ENCODE measurements at places on chromosomes 4 and X. TPM values are rescaled to one million over a fixed set of nuclear protein-coding genes. Genes with fewer than 3 reads are reported as not detected.

DNA sequence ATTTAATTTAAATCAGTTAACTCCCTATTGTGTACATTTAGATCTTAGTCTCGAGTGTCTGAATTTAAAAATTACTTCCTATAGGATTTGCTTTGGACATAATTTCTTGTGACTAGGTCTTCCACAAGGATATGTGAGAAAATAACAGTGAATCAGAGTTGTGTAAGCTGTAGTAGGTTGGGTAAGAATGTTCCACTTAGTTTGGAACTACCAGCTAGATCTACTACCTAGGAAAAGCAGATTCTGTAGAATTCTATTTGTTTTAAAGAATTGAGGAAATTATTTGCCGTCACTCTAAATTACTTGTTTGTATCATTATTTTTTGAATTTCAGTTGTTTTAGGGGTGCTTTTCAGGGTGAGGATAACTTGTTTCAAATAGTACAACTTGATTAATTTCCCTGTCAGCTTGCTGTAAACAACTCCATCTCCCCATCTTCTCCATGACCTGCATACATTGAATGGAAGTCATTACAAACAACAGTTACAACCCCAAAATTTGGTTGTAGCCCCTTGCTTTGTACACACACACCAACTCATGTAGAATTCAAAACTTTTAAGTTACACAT, 1.3 kb downstream of the MTHFD2L start:
- peaks cover 6% of the 10 kb centered on the region for H3K4me1 ChIP-seq
- peak overlapping the region; percentile 68 for H3K4me3 ChIP-seq
- H3K27me3 ChIP-seq: no peaks in the 10 kb centered on the region

DNA sequence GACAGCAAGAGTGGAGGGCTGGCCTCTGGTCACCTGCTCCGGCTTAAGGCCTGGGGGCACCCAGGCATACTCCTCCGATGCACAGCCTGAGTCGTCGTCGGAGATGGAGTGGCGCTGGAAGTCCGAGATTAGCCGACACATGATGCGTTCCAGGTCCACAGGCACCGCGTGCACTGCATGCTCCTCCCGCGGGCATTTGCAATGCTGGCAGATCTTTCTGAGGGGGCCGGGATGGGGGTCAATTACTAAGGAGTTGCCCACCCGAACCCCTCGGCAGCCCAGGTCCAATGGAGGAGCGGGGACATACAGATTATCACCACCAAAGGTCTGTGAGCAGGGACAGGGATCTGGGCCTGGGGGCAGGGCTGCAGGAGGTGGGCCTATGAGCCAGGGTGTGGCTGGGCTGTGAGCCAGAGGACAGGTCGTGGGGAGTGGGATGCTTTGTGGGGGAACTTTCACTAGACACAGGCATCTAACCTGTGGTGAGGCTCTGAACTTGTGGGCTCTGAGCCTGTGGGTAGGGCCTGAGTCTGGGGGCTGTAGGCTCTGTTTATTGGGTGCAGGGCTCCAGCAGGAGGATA, 2.4 kb downstream of the PRICKLE3 start:
- DNase-seq: no peak
- no peaks in the 10 kb centered on the region for H3K27me3 ChIP-seq
- peaks cover 28% of the 10 kb centered on the region for H3K36me3 ChIP-seq
- H3K4me3 ChIP-seq: no peak overlapping the region

GRCh38 chrX:68940601-68941000, 111.8 kb downstream of the EFNB1 start:
- no peaks in the 10 kb centered on the region for H3K36me3 ChIP-seq
- no peak overlapping the region for H3K27ac ChIP-seq
- no peaks in the 10 kb centered on the region for H3K4me1 ChIP-seq
- no peak overlapping the region for H3K4me3 ChIP-seq

DNA sequence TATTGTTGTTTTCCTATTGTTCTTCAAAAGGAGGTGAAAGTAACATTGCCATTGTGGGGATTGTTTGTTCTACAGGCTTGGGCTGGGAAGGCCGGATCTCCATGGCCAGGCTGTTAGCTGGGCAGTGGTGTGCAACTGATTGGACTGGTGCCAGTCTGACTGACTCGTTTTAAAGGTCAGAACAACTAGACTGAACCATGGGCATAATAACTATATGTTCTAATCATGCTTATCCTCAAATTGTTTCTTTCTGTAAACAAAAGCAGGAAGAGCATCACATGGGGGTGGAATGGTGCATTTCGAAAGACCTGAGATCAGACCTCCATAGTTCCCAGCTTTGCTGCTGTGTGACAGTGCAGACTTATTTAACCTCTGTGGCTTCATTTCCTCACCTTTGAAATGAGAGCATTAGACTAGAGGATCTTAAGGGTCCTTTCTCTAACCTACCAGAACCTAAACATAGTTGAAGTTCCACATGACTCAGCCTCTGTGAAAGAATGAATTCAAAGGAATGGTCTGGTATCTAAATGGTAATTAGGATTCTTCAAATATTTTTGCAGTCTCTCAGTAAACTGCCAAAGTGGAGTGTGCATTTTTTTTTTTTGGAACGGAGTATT, 66.7 kb upstream of the PGRMC2 start:
- no peaks in the 10 kb centered on the region for H3K36me3 ChIP-seq
- no peaks in the 10 kb centered on the region for H3K27me3 ChIP-seq
- H3K4me3 ChIP-seq: no peak overlapping the region
- no peak overlapping the region for H3K27ac ChIP-seq
- no peaks in the 10 kb centered on the region for H3K4me1 ChIP-seq

DNA sequence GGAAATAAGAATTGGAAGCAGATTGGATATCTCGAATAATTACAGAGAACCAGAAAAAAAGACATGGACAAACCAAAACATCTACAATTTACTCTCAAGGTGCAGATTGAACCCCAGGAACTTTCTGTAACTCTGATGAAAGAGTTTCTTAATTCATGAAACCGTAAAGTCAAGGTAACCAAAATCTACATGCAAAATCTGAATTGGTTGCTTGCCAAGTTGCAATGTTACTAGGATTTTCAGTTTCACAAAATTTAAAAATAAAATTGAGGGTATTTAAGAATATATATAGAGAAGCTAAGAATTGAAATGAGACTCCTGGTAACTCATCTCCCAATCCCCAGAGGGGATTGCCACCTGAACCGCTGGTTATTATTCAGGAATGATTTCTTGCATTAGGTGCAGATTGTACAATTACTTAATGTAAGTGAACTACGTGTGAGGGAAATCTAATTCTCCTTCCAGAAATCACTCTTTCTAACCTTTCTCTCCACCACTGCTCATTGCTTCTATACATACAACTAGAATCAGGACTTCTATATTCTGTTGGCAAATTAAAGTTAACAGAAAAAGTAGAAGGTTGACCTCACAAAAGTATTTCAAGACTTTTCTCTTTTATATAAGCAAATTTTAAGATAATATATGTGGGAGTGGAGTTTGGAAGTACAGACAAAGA, 221.5 kb upstream of the NDST4 start:
- DNase-seq: no peak
- H3K4me1 ChIP-seq: no peaks in the 10 kb centered on the region
- no peaks in the 10 kb centered on the region for H3K36me3 ChIP-seq
- H3K27ac ChIP-seq: no peak overlapping the region

Gene RASL11B
- total RNA-seq: not detected

Gene DUX4
- not detected for total RNA-seq

Data from naive thymus-derived CD4-positive, alpha-beta T cell (primary cell).